Cardiac fibroblast (primary cell): ENCODE measurements at places on chromosomes 4 and X.

DNA sequence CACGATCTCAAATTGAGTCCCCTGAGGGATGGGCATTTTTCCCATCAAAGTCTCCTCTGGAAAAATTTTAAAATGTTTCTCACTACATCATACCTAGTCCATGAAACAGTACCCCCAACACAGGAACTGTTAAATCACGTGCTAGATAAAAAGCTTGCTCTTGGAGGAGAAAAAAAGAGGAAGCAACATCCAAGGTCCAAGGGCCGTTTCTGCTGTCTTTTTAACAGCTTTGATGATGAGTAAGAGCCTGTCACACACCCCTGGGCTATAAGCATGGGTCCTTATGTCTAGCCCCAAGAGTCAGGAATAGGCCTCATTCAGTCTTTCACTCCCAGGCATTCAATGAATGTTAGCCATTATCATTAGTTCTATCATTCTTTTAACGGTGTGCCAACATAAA lies 128.9 kb downstream of the SH3KBP1 start:
- no peak for DNase-seq

DNA sequence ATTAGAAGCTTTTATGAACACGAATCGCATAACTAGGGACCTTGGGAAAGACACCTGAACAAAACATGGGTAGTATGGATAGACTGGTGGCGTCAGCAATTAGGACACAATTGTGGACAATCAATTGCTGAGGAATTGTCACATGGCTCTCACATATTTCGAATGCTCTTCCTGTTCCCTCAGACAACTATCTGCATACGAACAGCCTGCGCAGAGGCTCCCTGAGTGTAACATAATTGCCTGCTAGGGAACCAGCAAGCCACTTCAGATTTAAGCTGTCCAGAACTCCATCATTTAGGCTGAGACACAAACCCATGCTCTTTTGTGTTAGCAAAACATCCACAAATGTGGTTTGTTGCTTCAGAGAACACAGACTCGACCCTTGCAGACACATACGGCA lies 160.8 kb downstream of the MGST2 start:
- no peak for DNase-seq

GRCh38 chrX:134999469-134999868 lies 8.7 kb downstream of the SMIM10 start:
- DNase-seq = peak; percentile 72

GRCh38 chr4:1633993-1634392 lies 50.1 kb downstream of the FAM53A start:
- DNase-seq = no peak

- DNase-seq = no peak
Observed at GRCh38 chr4:99712099-99712498, 54.5 kb upstream of the C4orf54 start.

GRCh38 chr4:1469043-1469442 lies 62.8 kb upstream of the NKX1-1 start:
- no peak for DNase-seq

DNA sequence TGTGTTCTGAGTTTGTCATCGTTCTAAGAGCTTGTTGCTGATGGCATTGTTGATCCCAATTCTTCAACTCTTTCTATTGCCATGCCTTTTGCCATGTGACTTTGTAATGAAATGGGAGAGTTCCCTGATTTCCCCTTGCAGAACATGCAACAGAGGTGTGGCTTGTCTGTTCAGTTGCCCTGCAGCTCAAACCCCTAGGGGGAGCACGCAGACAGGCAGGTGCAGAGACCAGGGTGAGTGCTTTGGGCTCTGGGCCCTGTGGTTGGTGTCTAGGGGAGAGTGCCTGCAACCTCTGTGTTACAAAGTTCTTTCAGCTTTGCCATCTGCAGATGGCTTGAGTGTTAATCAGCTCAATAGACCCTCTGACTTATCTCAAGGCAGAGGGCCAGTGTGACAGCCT lies 332.7 kb downstream of the MID1IP1 start:
- no peak for DNase-seq

GRCh38 chr4:130035391-130035790 lies 939.4 kb downstream of the C4orf33 start:
- no peak for DNase-seq

GRCh38 chr4:54498661-54499111 lies 159.1 kb upstream of the KIT start:
- peak; percentile 23 for DNase-seq

- DNase-seq = no peak
Observed at GRCh38 chrX:18441780-18442367, 16.5 kb downstream of the CDKL5 start.

- no peak for DNase-seq
Observed at GRCh38 chrX:7072856-7073255, 74.7 kb upstream of the STS start.

DNA sequence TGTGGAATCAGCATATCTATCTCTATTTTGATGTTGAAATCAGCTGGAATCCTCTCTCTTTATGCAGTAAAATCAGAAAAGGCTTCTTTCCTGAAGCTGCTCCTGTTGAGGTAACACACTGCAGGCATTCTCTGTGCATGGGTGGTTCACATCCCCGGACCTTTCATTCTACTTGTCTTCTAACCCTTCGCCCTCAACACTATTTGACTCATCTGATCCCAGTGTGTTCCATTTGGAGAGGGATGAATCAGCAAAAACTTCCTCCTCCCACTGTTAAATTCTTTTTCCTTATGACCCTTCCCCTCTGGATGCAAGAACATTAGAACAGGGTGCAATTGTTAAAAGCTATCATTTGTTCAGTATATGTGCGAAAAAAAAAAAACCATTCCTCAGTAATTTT lies 67.4 kb downstream of the RNF150 start:
- no peak for DNase-seq
